ENCODE measurements at places on chromosomes 6 and 20.

DNA sequence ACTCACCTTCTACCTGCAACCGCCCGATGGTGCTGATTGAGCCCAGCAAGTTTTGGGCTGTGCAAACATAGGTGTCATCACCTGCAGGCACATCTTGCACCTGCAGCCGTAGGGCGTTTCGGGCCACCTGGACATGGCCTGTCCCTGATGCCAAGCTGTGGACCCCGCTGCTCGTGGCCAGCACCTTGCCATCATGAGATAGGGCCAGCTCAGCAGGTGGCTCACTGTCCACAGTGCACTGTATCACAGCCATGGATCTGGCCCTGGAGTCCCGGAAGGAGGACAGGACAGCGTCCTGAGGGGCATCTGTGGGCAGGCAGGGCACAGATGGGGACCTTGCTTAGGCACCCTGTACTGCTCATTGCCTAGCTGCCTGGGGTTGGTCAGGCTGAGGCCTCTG, 10.1 kb upstream of the ADAM33 start:
- no peak for DNase-seq

- no peak for DNase-seq
These were observed 6.4 kb upstream of the PNPLA1 start for GRCh38 chr6:36263390-36264000.

DNA sequence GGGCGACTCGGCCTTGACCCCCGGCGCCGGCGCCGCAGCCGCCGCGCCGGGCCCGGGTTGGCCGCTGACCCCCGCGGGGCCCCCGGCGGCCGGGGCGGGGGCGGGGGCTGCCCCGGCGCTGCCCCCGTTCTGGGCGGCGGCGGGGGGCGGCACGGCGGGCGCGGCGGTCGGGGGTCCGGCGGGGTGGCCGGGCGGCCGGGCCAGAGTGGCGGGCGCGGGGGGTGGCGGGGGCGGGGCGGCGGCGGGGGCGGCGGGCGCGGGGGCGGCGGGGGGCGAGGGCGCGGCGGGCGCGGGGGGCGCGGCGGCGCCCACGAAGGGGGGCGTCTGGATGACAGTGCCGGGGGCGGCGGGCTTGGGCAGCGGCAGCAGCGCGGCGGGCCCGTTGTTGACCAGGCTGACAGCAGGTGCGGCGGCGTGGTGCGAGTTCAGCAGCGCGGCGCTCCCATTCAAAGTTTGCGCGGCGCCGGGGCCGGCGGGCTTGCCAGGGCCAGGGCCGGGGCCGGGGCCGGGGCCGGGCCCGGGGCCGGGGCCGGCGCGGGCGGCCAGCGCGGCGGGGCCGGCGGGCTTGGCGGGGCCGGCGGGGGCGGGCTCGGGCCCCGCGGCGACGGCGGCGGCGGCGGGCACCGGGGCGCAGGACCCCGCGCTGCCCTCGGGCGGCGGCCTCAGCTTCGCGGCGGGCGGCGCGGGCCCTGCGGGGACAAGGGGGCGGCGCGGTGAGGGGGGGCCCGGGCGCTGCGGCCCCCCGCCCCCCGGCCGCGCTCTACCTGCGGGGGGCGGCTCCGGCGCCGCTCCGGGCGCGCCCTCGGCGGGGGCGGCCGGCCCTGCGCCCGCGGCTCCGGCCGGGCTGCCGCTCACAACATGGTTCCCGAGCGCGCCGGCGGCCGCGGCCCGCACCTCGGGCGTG, 659 bp downstream of the TAF4 start:
- peak; percentile 22 for DNase-seq

DNA sequence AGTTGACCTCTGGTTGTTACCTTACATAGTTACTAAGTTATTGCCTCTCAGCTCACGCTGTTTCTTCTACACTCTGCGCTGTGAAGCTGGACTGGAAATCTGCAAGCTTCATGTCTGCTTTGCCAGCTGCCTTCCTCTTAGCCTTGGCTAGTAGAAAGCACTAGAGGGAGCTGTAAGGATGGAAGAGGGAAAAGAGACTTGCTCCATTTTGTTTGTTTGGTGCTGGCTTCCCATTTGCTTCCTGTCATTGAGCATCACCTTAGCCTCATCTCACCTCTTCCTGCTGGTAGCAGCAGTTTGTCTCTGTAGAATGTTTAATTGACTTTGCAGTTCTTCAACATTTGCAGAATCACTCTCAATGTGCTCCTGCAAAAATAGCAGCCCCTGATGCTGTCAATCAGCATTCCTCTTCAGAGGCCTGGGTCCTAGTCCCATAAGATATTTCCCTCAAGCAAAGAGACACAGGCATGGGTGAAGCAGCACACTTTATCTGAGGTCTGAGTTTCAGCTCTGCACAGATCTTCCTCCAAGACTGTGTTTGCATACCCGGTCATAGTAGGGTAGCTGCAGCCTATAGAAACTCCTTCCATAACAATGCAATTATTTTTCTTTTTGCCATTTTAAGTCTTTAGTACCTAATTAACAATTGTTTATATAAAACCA, 302.2 kb upstream of the EPHA7 start:
- no peak for DNase-seq

DNA sequence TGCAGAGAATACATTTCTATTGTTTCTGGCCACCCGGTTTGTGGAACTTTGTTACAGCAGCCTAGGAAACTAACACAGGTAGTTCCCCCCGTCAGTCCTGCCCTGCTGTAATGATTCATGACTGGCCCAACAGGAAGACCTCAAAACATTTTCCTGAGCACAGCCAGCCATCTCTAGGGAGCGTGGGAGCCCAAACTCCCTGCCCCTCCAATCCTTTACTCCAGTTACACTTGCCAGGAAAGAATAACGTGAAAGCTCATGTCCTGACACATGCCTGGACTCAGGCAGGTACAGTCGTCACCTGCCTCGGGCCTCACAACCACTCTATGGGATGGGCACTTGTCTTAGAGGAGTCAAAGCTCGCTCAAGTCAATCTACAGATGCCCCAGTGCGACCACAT, 8.4 kb downstream of the TXNDC5 start:
- DNase-seq: no peak

DNA sequence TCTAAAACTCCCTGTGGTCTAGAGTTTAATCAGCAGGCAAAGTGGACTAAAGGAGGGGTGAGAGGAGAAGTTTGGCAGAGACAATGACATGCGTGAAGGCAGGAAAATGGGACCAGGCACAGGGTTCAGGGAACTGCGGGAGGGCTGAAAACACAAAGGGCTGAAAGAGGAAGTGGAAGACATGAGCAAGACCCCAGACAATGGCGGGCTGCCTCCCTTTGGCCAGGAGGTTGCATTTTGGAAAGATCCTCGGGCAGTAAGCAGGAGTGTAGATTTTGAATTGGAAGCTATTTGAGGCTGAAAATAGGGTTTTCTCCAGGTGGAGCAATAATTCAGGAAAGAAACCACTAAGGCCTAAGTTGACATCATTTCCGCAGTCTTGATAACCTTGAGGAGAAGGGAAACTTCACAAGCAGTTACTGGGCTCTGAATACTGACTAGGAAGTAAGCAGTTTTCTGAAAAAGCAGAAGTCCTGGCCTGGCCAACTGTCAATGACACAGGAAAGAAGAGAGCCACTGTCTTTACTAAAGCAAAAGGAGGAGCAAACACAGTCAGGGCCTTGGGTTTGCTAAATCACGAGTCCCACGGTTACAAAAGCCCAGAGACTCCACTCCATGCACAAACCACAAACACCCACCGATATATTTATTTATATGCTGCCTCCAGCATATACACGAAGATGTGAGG, 3.4 kb downstream of the LY86 start:
- DNase-seq: no peak

GRCh38 chr20:37976887-37977286, 56.4 kb downstream of the TTI1 start:
- DNase-seq: no peak

DNA sequence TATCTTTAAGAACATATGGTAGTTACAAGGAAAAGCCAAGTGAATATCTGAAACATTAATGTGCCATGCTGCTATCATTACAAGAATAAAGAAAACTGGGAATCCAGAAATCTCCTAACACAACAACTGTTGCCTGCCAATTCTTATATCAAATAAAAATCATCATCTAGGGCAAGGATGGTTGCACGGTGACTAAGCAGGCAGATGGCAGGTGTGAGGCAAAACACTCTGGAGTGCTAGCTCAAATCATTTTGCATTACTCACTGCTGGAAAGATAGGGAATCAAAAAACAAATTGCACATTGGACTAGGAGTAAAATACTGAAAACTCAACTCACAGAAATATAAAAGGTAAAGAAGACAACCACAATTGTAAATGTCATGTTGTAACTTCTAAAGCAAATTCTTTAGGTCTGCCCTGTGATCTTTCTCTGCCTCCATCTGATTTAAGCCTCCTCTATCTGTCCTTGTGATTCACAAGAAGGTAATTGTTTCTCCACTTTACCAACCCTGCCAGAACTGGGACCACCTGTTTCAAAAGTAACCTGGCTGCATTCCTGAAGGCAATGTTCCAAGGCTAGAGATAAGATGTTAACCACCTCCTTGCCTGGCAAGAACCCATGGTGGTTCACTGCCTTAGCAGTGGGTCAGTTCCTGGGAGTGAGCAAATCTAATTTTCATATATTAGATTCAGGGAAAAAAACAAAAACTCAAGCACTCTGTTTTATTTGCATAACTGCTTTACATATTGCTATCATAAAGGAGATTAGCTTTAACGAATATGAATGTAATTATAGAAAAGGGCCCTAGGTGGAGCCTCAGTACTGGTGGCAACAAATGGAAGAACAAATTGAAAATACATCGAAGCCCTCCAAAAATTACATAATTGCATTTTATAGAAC, 33.1 kb upstream of the LCA5 start:
- no peak for DNase-seq

DNA sequence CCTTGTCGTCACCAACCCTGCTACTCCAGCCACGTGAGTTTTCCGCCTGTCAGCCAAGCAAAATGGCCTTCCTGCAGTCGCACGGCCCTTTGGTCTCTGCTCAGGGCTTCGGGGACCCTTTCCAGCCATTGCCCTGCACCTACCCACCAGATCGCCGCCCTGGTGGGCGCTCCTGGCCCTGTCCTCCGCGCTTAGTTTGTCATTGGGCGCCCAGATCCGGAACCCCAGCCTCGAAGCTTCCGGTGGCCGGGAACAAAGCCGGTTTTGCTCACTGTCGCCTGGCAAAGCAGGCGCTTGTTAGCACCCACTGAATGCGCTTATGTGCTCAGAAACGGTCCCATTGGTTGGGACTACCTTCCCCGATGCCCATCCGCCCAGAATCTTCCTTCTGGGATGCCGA, 536 bp downstream of the ZFP57 start:
- DNase-seq: no peak

DNA sequence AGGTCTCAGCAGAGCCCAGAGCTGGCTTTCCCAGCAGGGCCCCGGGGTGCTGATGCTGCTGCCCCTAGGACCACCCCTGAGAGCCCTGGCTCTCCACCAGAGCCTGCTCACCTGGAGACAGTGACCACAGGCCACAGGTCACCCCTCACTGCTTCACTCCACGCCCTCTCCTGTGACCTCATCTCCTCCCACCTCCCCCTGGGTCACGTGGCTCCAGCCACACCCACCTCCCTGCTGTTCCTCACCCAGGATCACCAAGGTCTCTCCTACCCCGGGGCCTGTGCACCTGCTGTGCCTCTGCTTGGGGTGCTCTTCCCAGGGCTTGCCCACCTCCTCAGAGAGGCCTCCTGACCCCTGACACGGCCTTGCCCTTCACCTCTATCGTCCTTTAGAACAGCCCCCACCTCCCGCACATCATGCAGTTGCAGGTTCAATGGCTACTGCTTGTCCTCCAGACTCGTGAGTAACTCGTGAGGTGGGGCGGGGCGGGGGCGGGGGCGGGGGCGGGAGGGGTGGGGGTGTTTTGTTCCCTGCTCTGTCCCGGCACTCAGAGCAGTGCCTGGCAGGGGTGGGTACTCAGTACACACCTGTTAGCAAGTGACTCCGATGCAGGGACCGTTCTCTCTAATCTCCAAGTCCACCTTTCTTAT, 468.0 kb downstream of the PREX1 start:
- DNase-seq: no peak

- no peak for DNase-seq
These were observed 20.2 kb upstream of the NR2E1 start for GRCh38 chr6:108145639-108146038.

DNA sequence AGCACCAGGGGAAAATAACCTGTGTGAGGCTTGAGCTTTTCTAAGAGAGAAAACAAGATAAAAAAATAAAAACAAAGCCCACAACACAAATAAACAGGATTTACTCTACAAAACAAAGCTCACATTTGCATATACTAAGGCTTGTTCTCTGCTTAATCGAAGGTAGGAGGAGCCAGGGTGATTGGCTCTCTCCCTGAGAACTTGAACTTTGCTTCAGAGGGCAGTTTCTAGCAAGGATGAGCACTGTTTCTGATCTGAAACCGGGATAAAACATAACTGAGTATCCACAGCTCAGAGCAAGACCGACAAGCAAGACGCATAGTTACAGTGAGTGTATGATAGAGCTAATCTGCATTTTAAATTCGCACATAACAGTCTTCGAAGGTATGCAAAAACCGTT, 200.6 kb downstream of the PRKN start:
- no peak for DNase-seq

DNA sequence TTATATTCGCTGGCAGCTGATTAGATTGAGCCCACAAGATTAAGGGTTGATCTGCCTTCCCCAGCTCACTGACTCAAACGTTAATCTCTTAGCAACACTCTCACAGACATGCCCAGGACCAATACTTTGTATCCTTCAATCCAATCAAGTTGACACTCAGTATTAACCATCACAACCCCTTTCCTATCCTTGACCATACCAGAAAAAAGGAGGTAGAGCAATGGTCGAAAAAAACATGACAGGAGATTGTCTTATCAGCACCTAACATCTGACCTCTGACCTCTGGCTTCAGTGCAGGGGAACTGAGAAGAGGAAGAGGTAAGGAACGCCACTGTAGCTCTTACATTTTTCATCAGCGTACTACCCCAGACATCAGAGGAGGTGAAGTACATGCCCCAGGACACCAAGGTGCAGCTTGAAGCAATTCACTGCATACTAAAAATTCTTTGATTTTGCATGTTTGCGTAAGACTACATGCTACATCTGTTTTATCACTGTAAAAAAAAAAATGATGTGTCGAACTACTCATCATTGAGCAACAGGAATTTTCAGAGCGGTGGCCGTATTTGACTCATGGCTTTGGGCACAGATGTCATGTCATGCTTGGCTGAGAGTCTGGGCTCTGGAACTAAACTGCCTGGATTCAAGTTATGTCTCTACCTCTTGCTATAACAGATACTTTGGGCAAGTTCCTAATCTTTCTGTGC, 188.0 kb upstream of the TAB2 start:
- no peak for DNase-seq

DNA sequence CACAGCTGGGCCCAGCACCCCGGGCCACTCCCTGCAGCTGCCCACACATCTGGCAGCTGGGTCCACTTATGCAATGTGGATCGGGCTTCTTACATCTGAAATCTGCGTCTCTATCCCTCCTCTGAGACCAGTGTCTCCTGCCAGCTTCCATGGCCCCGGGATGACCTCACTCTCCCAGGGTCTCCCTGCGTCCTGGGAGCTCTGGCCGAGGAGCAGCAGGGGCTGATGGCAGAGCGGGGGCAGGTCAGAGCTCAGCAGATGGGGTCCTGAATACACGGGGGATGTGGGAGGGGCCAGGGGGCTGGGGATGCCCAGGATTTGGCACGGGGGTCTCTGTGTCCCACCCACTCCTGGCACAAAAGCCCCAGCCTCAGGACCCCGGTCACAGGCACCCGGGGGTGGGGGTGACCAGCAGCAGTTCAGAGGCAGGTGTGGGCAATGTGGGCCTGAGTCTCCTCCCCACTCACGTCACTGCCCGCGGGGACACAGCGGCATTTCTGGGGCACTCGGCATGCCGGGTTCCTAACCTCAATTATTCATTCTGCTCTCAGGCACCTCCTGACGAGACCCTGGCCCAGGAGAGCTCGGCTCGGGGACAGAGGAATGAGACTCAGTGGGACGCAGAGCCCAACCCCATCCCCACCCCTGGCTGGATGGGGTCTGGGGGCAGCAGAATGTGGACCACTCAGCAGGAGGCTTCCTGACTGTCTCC, 16.4 kb downstream of the CHRNA4 start:
- DNase-seq: no peak
